GM04503 (cell line): ENCODE measurements at places on chromosomes 7 and 10.

- DNase-seq: no peak
These were observed 307.6 kb downstream of the GFRA1 start for GRCh38 chr10:115965376-115965775.

DNA sequence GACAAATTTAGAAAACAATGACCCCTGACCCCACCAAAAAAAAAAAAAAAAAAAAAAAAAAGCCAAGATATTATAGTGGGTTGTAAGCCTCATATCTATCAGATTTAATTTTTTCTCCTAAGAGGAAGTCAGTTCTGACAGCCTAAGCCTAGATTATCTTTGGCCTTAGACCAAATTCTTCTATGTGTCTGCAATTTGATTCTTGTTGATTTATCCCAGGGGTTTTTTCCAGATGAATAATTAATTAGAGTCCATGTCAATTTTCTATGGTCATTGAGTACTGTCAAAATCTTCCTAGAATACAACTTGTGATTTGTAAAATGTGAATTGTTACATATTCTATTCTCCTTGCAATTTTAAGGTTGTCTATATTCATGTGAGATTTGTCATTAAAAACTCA is 151.6 kb upstream of the CACNA2D1 start:
- no peak for DNase-seq

- DNase-seq: no peak
These were observed 20.7 kb downstream of the CAV1 start for GRCh38 chr7:116545411-116545993.

- peak; percentile 51 for DNase-seq
These were observed 159.3 kb downstream of the LCOR start for GRCh38 chr10:96991313-96991841.

- DNase-seq: no peak
These were observed 826.3 kb upstream of the MBL2 start for GRCh38 chr10:53598914-53599313.

GRCh38 chr10:1213252-1214070 is 157.3 kb downstream of the WDR37 start:
- DNase-seq: no peak

GRCh38 chr7:46979439-46979838 is 602.5 kb downstream of the TNS3 start:
- no peak for DNase-seq

GRCh38 chr10:61465901-61466632 is 12.9 kb upstream of the TMEM26 start:
- no peak for DNase-seq

DNA sequence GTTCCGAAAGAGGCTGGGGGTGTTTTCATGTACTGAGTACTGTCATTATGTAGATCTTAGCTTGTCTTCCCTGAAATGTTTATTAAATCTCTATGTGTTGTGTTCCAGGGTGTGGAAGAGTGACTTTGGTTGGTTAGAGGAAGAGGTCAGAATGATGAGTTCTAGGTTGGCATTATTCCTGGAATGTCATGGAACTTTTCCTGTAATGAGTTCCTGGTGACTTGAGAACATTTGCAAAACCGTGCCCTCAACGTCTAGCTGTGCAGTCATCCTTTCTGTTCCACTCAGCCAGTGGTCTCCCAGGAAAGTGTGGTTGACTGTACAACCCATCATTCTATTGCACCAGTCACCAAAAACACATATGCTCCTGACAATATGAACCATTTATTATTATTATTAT is 129.6 kb downstream of the BICC1 start:
- DNase-seq: peak; percentile 84

DNA sequence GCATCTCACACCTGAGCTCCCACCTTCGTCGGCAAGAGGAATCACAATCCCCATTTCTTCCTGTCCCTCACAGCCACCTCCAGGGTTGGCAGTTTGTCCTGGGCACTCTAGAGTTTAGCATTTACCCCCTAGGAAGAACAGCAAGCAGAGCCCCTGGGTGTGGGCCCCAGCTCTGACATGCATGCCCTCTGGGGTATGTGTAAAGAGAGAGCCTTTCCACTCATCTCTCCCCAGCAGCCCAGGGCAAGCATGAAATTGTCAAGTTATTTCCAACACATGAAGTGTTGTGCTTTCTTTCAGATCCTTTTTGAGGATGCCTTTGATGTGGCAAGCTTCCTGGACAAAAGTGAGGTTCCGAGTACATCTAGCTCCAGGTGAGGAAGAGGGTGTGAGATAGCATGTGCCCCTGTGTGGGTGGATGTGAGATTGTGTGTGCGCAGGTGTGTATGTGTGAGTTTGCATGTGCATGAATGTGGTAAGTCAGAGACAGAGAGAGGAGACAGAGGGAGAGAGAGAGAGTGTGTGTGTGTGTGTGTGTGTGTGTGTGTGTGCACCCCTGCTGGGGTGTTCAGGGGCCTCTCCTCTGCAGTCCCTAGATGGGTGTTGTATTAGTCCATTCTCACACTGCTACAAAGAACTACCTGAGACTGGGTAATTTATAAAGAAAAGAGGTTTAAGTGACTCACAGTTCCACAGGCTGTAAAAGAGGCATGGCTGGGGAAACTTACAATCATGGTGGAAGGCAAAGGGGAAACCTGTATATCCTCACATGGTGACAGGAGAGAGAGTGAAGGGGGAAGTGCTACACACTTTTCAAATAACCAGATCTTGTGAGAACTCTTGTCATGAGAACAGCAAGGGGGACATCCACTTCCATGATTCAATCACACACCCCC is 18.1 kb downstream of the STRA8 start:
- DNase-seq: no peak

GRCh38 chr10:130887170-130887569 is 424.4 kb downstream of the TCERG1L start:
- no peak for DNase-seq

- DNase-seq: no peak
These were observed 572.1 kb upstream of the IGFBP3 start for GRCh38 chr7:46493196-46493595.

- DNase-seq: no peak
These were observed 411.2 kb downstream of the GLRX3 start for GRCh38 chr10:130547368-130547767.

- DNase-seq: peak; percentile 23
These were observed 49.2 kb downstream of the CUL2 start for GRCh38 chr10:35040760-35041501.

- DNase-seq: no peak
These were observed 2.0 kb upstream of the SFTPA1 start for GRCh38 chr10:79608505-79609375.

DNA sequence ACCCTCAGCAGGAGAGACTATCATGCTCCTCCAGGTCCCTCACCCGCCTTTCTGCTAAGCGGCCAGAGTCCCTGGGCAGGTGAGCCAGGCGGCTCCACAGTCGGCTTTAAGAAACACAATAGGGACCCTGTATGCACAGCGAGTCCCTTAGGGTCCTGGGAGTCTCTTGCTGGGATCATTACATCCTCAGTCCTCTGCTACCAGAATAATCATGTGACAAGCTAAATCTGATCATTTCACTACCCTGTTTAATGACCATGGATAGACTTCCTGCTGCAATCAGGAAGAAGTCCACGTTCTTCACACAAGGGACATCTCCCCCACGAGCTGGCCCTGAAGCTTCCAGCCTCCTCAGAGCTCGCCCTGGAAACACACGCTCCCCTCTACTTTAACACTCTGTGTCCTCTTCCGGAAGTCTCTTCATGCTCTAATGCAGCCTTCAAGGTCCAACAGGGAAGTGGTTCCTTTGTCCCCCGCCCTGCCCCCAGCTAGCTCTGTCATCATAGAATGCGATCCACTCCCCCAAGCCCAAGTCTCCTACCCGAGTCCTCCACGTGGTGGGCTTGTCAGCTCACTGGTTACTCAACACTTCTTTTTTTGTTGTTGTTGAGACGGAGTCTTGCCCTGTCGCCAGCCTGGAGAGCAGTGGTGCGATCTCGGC is 101.5 kb downstream of the RNF216 start:
- DNase-seq: no peak

DNA sequence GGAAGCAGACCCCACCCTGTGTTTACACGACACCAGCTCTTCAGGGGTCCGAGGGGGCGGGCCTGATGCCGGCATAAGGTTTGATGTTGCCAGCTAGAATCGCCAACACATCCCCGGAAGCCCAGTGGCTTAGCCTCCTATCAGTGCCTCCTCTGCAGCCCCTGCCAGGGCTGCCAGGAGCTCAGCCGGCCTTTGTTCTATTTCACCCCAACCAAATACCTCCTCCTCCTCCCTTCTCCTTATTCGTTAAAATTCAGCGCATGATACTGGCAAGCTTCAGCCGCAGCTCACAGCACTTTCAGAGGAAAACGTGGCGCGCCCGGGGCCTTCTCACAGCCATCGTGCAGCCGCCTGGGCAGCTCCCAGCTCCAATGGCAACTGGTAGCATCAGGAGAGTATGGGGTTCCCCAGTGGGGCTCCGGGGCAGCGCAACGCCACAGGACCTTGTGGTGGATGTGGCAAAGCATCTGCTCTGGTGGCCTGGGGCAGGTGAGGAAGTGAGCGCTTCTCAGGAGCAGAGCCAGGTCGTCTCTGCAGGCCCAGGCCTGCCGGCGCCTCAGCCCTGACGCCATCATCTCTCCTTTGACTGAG is 176.4 kb upstream of the RHEB start:
- DNase-seq: no peak

DNA sequence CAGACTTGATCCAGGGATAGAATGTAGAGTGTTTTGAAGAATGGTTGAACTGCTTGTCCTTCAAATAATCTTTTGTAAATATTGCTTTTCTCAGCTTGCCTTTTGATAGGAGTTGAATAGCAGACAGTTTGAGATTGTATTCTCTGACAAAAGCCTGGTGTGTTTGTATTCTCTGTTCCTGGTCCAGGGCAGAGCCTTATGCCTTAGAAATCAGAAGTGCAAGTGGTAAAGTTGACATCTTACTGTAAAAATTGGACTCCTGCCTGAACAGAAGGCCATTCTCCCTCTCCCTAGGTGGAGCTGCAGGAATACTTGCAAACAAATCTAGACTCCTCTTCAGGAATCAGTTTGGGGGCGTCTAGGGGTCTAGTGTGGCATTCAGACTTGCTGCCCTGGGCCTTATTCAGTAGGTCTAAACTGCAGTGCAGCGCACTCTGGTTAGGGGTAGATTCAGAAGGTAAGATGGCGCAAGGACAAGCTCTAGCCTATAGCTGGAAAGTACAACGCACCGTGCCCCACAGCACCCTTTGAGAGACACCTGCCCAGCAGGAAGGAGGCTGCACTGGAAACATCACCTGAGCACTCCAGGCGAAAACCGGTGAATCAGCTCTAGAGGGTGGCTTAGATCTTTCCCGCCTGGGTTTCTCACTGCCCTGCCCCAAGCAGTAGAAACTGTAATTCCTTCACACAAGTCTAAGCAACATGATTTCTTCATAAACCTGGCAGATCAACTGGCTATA is 608.5 kb upstream of the GALNT17 start:
- no peak for DNase-seq

DNA sequence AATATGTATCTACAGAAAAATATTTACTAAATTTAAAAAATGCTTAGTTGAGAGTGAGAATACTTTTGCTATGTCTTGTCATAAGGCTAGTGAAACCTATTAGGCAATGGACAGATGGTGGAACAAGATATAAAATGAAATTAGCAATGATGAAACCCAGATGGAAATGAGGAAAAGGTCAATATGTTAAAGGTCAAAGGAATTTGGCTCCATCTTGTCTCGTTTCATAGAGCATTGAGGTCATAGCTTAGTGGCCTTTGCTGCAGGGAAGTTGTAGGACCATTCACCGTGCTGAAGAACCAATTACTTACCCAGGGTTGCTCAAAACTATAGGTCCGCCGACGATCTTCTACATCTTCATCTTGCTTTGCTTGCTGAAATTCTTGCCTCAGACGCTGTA is 683.9 kb downstream of the PARD3 start:
- no peak for DNase-seq

GRCh38 chr10:124717041-124717757 is 27.0 kb downstream of the FAM53B start:
- no peak for DNase-seq

DNA sequence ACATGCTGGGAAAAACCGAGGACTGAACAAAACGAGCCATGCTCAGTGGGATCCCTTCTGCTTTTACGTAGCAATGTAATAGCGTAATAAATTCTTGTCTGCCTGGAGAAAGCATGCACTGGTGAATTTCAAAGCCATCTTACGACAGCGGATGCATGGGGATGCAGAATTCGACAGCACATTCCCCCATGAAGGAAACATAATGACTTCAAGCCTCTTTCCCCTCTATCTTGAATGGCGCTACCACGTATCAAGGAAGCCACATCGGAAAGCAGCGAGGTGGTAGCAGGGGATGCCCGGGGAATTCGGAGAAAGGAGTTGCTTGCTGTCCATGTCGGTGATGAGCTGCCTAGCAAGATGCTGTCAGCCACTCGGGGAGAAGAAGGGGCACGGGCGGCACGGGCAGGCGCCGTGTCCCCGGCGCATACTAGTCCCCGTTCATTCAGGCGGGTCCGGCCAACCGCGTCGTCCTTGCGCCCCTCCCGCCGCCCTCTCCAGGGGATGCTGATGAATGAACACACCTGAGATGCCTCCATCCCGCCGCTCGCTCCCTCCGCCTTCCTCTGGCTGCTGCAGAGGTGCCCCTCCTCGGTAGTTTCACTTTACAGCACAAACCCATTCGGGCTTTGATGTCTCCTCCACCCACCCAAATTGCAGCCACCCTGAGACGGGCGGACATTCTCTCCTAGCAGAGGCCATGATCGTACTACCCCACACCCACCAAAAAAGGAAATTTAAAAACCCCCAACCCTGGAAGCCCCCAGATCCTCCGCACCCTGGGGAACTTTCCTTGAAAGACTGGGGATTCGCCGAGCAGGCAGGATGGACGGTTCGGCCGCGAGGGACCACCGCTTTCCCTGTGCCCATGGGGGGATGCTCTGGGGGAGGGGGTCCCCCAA is 644 bp downstream of the SORBS1 start:
- DNase-seq: no peak

GRCh38 chr7:138934861-138935260 is 46.3 kb downstream of the KIAA1549 start:
- DNase-seq: no peak

- DNase-seq: no peak
These were observed 677 bp downstream of the TSPAN14 start for GRCh38 chr10:80454513-80455460.

DNA sequence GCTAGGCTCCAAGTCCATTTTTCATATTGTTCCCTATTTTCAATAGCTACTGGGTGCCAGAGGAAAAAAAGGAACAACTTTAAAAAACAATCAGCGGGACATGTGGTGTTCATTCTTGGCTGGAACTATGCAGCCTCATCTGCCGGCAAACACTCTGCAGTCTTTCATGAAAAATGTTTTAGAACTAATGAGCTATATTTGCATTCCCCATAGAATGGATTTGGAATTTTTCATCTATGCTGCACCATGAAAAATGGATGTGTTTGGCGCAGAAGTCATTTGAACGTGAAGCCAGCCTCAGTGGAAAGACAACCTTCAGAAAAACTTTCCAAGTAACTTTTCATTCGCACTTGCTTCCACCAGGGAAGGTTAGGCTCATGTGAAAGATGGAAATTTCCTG is 270.5 kb downstream of the SKAP2 start:
- DNase-seq: no peak

- no peak for DNase-seq
These were observed 81.2 kb downstream of the GRK5 start for GRCh38 chr10:119288574-119289001.

GRCh38 chr10:36766415-36766810 is 359.0 kb upstream of the ANKRD30A start:
- no peak for DNase-seq

DNA sequence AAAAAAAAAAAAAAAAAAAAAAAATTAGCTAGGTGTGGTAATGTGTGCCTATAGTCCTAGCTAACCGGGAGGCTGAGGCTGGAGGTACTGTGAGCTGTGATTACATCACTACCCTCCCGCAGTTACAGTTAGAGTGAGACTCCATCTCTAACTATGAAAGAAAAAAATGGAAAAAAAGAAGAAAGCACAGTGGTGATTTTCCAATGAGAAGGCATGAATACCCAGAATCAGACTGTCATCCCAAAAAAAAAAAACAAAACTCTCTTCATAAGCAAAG is 269.9 kb upstream of the MKLN1 start:
- no peak for DNase-seq
